ENCODE measurements at places on chromosomes 6 and 20.

GRCh38 chr20:44388466-44389023 is 33.0 kb downstream of the HNF4A start:
- no peak for DNase-seq

DNA sequence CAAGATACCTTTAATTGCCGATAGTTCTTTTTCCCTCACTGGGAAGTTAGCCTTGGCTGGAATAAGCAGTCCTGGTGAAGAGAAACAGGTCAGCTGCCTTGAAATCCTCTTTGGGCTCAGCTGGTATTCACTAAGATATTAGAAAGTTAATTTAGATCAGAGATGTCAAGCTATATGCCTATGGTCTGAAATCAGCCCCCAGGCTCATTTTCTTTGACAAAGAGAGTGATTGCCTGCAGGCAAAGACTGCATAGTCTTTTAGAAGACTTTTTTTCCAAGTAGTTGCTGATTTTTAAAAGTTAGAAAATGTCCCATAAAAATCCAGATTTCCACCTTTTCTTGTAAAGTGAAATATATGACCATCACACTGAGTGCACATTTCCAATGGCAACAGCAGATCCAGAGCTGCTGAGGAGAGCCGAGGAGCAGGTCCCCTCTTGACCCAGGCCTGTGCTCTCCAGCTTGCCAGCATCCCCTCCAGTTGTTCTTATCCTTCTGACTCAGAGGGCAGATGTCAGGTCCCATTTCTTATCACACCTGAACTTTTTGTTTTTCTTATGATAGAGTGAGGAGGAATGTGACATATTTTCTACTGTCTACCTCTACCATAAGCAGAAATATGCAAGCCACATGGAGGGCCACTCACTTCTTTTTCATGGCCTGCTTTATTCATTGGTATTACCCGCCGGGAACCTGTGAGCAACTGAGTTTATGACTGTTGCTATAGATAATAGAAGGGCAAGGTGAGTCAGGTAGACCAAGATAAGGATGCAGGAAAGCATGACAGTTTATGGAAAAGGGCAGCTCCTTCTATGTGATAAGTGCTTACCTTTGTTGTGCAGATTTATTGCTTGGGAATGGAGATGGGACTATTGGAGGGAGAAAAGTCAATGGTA is 17.6 kb upstream of the L3MBTL3 start:
- DNase-seq = no peak

DNA sequence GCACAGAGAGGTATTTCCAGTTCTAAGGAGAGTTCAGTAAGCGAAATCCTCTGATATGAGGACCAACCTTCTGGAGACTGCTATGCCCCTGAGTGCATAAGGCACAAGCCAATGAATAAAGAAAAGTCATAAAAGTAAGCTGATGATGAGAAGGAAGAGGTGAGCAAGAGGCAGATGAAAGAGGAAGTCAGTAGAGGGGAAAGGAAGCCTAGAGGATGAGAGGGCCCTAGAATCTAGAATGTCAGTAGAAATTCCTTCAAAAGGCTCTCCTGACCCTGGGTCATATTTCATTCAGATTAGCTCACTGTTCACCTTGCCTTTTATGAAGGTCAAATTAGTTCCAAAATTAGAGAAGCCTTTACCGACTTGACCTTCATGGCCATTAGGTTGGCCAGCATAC is 209.2 kb downstream of the CD83 start:
- no peak for DNase-seq

DNA sequence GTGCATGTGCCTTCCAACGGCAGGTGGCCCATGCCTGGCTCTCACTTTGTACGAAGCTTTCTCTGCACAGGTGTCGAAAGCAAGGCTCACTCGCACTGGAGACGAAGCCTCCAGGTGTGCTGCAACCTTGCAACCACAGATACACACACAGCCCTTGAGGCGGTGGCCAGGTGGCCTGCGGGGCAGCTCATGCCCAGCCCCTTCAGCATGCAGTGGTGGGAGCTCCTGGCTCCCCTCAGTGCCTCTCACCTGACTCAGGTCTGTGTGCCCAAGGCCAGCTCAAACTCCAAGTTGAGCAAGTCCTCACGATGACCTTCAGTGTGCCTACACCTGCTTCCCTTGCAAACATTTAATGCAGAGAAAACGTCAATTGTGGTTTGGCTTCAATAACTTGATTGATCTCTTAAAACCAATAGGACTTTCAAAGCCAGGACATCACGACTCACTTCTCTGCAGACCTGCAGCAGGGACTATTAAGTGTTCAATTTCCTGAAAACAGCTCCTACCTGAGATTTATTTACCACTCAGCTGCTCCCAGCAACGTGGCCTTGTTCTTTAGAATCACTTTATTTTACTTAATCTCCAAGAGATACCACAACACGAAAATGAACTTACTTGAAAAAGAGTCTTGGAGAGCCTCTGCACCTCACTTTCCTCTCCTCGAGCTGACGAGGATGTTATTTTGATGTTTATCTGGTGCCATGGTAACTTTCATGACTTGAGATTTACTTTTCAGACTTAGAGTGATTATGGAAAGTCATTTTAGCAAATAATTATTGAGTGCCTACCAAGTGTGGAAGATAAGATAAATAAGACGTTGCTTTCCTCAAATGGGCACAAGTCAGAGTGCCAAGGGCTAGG is 86.3 kb downstream of the SLC22A23 start:
- DNase-seq = no peak

DNA sequence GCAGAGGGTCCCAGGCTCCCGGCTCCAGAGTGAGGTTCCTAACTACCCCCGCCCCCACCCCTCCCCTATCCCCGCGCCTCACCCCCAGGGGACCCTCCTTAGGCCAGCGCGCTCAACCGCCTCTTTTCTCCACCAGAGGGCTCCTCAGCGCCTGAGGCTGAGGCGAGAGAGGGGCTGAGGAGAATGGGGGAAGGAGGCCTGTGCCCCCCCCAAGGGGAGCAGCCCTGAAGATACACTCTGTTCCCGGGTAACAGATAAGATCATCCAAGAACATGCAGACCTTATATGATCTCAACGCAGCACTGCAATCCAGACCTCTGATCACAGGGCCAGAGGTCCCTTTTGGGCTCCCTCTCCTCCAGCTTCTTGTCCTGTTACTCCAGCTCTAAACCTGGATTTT is 43.3 kb upstream of the MRPS10 start:
- no peak for DNase-seq

- DNase-seq = no peak
Measured at GRCh38 chr6:163284151-163284550, 130.4 kb upstream of the QKI start.

GRCh38 chr6:35021004-35021403 is 120.1 kb downstream of the TCP11 start:
- no peak for DNase-seq

- DNase-seq = no peak
Measured at GRCh38 chr6:129135451-129135850, 252.5 kb downstream of the LAMA2 start.

DNA sequence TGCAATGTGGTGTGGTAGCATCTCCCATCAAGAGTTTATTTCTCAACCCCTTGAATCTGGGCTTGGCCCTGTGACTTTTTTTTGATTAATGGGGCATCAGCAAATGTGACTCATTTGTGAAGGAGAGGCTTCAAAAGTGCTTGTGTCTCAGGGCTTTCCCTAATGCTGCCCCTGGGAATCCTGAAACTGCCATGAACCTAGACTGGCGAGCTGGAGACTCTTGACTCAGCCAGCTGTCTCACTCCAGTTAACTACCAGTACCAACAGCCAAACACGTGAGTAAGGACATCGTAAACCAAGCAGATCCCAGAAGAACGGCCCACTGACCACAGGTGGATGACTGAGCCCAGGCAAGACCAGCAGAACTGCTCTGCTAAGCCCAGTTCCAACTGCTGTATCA is 72.8 kb upstream of the ADTRP start:
- DNase-seq = no peak

- no peak for DNase-seq
Measured at GRCh38 chr6:50655848-50656453, 57.4 kb upstream of the TFAP2D start.

DNA sequence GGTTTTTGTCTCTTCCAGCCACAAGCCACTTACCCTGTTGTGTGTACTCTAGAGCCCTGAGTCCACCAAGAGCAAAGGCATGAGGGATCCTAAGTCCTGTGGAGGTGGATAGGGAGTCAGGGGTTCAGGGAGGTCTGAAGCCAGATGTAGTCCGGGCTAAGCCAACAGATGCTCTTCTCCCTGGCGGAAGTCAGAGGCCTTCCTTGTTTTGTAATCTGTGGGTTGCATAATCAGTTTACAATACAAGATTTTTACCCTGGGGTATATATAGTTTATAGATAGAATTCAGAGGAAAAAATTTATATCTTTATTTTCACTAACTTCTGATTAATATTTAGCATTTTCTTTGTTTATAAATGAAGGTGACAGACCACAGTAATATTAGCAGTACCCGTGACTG is 9.2 kb downstream of the LAMP5 start:
- DNase-seq = no peak
